Epithelial cell of proximal tubule (primary cell): ENCODE measurements at places on chromosomes 6 and 20.

DNA sequence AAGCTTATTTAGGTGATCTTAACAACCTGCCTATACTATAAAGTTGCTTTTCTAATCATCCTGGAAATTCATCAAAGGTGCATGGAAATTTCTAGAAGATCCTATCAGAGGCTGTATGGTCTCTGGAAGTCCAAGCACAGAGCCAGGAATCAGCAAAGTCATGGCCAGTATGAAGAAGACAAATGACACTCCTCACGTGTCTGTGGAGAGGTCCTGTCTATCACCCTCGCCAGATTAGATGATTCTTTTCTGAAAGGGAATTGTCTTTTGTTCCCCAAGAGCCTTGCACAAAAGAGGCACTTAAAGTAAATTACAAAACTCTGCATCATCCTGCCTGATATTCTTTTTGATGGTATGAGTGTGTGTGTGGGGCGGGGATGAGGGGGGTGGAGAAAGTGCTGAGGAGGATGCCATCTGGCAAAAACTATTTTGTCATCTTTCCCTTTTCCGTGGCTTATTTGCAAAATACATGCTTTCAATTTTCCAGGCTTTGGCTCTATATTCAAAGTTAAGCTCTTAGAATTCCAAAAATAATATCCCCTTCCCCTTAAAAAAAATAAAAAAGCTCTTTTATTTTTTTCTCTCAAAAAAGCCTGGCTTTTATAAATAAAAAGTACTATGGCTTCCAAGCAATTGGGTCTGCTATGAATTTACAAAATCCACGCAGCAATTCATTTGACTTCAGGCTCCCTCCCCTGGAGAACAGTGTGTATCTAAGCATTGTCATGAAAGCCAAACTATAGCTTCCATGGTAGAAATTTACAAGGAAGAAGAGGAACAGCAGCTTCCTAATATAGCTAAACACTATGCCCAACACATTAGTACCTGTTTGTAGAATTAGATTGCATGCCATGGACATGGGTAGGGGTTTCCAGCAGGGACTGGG, 185.2 kb upstream of the ARG1 start:
- DNase-seq: no peak

DNA sequence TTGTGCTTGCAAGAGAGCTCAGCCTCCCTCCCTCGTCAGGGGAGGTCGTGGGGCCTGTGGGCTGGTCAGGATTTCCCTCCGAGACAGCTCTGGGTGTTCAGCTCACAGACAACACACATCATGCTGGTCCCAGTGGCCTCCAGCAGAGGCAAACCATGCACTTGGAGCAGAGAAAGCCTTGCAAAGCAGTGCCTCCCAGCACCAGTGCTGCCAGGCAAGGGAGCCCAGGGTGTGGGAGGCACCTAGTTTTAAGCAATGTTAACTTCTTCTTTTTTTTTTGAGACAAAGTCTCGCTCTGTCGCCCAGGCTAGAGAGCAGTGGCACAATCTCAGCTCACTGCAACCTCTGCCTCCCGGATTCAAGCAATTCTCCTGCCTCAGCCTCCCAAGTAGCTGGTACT, 34.0 kb upstream of the INSM1 start:
- no peak for DNase-seq

DNA sequence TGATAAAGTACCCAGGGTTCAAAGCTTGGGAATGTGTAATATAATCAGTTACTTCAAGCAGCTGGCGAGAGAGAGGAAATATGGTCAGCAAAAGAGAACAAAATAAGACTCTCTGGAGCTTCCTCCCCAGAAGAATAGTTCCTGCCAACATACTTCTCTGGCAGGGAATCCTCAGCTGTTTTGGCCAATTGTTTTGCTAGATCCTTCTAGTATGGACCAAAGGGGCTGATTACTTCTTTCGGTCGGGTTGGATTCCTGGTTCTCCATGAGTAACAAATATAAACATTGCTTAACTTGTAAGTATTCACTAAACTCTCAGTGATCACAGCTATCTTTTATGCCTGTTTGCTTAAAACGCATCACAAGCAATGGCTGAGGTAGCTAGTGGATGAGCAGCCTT, 31.4 kb upstream of the FBXO9 start:
- no peak for DNase-seq

GRCh38 chr20:2385496-2385895, 4.8 kb downstream of the TGM6 start:
- no peak for DNase-seq

DNA sequence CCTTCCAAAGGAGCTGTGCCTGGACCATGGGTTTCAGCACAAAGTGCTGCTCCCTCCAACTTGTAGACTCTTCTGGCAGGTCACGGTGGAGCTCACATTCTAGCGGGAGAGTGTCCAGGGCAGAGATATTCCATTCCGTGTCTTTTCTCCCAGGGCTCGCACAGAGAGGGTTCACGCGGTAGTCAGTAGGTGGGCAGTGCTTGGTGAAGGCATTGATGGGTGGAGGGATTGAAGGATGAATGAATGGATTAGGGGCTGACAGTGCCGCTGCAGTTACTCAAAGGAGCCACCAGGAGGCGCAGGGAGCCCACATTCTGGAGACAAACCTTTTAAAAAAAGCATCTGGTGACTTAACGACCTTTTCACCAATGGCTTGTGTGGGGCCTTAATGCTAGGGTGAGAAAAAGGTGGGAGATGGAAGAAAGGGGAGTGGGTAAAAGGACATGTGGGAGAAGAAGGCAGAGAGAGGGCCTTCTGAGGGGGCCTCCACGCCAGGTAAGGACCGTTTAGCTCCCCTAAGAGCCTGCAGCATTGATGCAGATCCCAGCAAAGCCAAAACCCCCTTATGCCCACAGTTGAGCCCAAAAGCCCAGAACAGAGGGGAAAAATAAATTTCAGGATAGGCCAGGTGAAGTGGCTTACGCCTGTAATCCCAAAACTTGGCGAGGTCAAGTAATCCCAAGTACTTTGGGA, 17.5 kb upstream of the FAM110A start:
- DNase-seq: no peak
